ENCODE measurements at places on chromosomes 1 and 21.

GRCh38 chr21:37915941-37916309, 332 bp downstream of the KCNJ6 start:
- no peak for DNase-seq

DNA sequence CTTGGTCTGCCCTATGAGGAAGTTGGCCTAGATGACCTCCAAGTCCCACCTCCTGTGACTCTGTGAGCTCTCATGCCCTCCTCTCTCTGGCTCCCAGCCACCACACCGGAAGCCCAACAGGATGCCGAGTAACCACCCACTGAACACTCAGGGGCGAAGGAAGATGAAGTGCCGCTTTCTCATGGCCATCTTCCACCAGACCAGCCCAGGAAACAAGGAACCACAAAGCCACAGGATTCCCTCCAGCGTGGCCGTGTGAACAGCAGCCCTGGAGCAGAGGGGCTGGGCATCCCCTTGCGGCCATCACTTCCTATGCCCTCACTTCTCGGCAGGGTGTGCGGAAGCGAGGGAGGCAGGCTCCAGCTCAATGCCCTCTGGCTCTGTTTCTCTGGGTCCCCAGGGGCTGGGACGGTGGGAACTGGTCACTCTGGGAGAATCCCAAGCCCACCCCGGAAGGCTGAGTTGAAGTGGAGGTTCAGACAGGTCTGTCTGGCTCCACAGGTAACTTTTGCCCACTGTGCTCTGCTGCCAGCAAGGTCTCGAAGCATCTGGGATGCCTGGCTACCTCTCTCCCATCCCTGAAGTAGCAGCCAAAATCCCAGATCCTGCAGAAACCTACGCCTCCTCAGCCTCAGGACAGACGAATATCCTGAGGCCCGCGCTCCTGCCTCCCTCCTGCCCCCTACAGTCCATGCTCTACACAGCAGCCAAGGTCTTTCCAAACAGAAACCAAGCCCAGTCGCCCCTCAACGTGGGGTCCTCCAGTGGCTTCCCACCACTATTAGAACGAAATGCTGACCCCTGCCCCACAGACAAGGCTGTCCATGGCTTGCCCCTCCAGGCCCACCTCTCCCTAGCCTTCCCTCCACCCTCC, 44.2 kb upstream of the ECE1 start:
- peak; percentile 59 for DNase-seq

DNA sequence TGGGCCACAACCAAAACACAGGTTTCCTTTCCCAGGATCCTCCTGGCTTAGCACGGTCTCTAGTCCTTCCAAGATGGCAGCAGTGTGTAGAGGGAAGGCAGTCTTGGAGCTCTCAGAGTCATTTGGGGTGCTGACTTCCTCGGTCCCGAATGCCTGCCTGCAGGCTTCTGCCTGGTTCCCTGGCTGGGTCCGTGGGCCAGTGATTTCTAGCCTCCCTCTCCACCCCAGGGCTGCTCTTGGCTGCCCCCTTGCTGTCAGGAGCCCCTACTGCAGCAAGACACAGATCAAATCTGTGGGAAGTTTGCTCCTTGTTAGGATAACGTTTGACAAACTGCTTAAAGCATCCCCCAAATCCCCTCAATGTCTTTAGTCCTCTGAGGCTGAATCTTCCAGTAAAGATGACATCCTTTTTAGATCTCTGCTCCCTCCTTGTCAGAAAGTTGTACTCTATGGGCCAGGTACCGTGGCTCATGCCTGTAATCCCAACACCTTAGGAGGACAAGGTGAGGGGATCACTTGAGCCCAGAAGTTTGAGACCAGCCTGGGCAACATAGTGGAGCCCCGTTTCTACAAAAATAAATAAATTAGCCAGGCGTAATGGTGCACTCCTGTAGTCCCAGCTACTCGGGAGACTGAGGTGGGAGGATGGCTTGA, 272.5 kb downstream of the RRAGC start:
- DNase-seq: peak; percentile 34

- peak; percentile 70 for DNase-seq
Observed at GRCh38 chr1:109773203-109773899, 9.6 kb upstream of the EPS8L3 start.

DNA sequence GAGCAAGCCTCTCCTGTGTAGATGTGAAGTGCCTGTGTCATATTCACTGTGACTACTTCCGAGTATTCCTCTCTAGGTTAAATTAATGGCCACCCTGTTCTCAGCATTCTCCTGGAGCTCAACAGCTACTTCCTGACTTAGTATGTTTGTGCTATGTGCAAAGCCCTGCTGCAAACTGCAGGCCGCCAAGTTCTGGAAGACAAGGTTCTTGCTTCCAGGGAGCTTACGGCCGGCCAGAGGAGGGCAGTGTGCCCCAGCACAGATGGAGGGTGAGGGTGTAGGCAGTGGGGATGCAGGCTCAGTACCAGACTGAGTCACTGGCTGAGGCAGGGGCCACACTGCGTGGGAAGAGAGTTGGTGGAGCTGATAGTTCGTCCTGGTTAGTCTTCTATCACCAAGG, 43.2 kb downstream of the ELK4 start:
- DNase-seq: no peak

- DNase-seq: no peak
Observed at GRCh38 chr1:31407029-31407626, 5.9 kb upstream of the SERINC2 start.

DNA sequence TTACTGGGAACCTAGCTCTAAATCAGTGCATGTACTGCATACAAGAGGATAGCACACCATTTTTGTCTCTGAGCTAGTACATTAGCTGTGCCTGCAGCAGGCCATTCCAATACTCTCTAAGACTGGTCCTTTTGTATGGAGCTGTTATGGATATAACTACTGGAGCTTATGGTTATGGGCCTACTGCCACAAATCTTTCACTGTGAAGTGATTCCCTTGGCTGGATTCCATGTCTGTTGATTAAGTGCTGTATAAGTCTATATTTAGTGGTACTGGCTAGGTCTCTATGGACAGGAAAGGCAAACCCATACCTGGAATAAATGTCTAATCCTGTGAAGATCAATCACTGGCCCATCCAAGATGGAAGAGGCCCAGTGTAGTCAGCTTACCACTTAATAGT, 12.0 kb downstream of the ZFYVE9 start:
- no peak for DNase-seq

DNA sequence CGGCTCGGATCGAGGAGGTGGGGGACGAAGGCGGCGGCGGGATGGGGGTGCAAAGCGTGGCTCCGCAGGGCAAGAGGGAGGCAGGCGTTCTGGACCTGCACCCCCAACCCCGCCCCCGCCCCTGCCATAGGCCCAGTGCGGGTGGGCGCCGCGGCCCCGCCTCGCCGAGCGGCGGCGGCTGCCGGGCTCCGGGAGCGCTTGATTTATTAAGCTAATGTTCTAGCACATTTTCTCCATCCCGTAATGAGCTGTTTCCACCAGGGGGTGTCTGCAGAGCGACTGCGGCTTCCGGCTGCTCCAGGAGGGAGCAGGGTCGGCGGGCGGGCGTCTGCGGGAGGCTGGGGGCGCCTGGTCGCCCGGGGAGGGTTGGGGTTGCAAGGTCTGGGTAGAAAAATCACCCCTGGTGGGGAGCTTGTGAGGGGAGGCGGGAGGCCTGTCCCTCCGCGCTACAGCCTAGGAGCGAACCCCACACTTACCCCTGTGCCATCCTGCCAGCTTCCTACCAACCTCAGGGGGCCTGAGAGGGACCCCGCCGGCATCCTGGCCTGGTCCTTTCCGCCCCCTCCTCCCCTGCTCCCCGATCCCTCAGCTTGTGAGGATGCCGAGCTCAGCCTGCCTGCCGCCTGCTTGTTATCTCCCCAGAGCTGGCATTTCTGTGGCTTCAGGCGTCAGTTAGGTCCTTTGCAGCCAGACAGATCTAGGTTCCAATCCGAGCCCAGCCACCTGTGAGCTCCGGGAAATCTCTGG, 48.5 kb upstream of the ACOT11 start:
- no peak for DNase-seq

GRCh38 chr1:155681776-155682175, 6.8 kb downstream of the YY1AP1 start:
- no peak for DNase-seq

GRCh38 chr21:14878971-14879370, 185.8 kb downstream of the NRIP1 start:
- DNase-seq: no peak

- DNase-seq: no peak
Observed at GRCh38 chr1:201324821-201325677, 41.7 kb downstream of the PKP1 start.

GRCh38 chr21:45470773-45471524, 66.0 kb downstream of the COL18A1 start:
- no peak for DNase-seq

- DNase-seq: no peak
Observed at GRCh38 chr1:180042988-180043622, 88.5 kb downstream of the CEP350 start.

DNA sequence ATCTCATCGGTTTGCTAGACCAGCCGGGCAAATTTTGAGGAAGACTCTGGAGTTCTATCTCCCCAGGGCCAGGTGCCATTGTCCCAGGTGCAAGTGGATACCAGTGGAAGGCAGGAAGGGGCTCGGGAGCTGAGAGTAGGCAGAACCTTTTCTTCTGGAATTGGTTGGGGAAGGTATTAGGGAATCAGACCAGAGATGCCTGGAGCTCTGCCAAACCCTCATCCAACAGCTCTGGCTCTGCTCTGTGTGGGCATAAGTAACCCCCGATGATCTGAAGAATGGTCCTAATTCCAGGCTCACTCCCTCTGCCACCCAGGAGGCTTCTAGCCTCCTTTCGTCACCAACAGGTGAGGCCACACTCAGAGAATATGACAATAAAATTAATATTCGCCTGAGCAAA, 69.9 kb downstream of the PGBD5 start:
- no peak for DNase-seq

- no peak for DNase-seq
Observed at GRCh38 chr1:42420121-42420520, 35.7 kb downstream of the ZMYND12 start.

GRCh38 chr1:162421258-162422164, 9.6 kb upstream of the SH2D1B start:
- no peak for DNase-seq

DNA sequence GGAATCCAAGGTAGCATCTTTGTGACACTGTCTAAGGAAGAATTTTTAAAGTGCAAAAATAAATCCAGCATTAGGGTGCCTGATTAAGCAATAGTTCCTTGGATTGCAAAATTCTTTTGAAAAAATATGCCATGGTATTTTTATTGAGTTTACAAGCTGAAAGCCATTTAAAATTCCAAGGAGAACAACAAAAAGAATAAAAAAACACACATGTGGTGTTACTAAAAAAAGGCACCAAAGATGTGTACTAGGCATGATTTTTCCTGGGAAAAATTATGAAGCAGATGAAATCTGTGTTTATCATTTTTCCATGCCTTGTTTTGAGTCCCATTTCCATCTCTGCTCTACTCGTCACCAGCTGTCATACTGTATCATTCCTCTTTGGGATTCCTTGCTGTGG, 157.0 kb upstream of the ZNHIT6 start:
- no peak for DNase-seq

DNA sequence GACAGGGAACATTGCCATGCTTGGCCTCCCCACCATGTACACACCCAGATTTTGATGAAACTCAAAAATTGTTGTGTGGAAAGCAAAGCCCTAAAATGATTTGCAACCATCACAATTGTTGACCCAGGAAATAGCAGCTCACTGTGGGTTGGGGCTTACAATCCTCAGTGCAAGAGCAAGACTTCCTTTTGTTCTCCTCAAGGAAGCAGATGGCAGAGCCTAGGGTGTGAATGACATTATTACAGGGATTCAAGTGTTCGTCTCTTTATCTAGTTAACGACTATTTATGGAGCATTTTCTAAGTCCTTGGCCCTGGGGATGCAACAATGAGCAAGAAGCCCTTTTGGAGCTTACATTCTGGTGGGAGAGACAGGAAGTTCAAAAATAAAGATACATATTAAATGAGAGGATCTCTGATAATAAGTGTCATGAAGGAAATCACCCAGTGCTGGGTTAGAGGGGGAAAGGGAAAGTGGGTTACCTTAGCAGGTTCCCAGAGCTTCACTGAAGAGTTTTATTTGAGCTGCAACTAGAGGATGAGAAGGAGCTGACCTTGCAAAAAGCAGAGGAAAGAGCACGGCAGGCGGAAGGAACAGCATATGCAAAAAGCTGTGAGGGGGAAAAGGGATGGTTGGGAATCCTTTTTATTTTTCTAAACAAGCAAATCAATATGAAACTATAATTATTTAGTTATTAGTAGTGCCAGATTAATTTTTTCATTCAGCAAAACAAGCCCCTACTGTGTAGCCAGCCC, 38.5 kb upstream of the ID3 start:
- no peak for DNase-seq

GRCh38 chr1:205046870-205047269, 3.9 kb downstream of the CNTN2 start:
- DNase-seq: no peak

GRCh38 chr1:151596166-151596953, 15.5 kb upstream of the SNX27 start:
- no peak for DNase-seq

DNA sequence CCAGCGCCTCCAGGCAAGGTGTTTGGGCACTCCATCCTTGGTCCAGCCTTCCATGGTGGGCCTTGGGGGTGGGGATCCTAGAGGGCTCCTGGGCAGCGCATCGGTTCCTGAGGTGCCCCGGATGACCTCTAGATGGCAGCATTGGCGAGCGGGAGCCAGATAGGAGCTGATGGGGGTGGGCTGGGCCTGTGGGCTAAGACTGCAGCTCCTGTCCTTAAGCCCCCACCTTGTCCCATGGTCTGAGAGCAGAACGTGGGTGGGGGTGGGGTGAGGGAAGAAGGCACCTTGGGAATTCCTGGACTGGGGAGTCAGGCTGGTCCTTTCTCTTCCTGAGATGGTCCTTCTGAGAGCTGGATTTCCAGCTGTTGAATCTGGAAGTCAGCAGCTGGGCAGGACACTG, 93.4 kb upstream of the CSF3R start:
- peak; percentile 74 for DNase-seq

- no peak for DNase-seq
Observed at GRCh38 chr21:15053500-15053899, 11.3 kb downstream of the NRIP1 start.

- DNase-seq: no peak
Observed at GRCh38 chr1:43937179-43937865, 3.7 kb downstream of the ARTN start.

DNA sequence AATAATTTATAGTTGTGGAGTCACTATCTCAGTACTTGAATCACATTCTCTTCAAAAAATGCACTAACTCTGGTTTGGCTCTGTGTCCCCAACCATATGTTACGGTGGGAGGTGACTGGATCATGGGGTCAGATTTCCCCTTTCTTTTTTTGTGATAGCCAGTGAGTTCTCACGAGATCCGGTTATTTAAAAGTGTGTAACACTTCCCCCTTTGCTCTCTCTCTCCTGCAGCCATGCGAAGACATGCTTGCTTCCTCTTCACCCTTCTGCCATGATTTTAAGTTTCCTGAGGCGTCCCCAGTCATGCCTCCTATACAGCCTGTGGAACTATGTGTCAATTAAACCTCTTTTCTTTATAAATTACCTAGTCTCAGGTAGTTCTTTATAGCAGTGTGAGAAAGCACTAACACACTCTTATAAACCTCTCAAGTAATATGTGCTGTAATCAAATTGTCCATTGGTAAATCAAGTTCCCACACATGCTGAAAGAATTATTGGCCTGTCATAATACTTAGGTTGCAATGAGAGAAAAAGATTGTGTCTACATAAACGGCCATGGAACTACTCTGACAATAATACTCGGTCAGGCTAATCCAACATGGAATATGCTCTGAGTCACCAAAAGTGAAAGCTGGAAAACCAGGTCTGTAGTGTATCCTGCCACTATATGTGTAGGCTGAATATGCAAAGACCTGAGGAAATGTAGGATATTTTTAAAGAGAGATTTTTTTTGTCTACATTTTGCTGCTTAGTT, 107.5 kb downstream of the SLC44A5 start:
- DNase-seq: no peak

GRCh38 chr1:53482441-53483153, 23.4 kb downstream of the DMRTB1 start:
- no peak for DNase-seq

- DNase-seq: no peak
Observed at GRCh38 chr1:236746785-236747184, 48.3 kb upstream of the MTR start.

Data from stimulated activated effector memory CD8-positive, alpha-beta T cell treated with anti-CD3 and anti-CD28 coated beads, Interleukin-12 subunit alpha, Interleukin-12 subunit beta, amount 100 ng/mL, for 72 hours (primary cell).